Ureter (tissue), 1 donor: ENCODE measurements at places on chromosomes 2 and 18. TPM values are rescaled to one million over a fixed set of nuclear protein-coding genes. Genes with fewer than 3 reads are reported as not detected.

- DNase-seq = no peak
These were observed 142.3 kb upstream of the HAAO start for GRCh38 chr2:42934580-42935186.

DNA sequence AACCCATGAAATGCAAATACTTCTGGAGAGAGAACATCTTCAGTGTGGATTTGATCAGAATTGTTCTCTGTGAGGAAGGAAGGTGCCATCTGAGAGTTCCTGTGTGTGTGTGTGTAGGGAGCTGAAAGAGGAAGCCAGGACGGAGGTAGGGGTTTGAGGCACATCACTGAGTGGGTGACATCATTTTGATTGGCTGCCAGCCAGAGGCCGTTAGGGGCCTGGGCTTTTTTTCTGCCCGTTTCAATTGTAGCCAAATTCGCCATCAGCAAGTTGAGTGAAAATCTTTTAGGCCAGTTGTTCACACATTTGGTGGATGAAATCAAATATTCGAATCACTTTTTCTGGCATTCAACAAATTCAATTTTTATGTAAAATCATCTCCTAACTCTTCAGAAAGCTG, 48.9 kb downstream of the TSN start:
- DNase-seq = no peak

DNA sequence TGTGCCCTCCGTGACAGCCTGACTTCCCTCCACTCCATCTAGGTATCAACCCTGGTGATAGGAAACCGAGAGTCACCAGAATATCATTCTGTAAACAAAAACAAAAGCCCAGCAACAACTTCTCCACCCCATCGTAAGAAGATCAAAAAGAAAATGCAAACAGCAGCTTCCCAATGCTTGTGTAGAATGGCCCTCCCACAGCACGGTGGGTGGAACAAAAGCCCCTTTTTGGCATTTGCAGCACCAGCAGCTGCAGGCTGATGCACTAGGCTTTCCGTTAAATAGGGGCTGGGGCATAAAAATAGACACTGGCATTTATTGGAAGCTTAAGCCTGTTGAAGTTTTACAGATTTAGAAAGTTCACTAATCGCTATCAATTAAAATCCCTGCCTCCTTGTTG, 513.0 kb downstream of the GALR1 start:
- no peak for DNase-seq

DNA sequence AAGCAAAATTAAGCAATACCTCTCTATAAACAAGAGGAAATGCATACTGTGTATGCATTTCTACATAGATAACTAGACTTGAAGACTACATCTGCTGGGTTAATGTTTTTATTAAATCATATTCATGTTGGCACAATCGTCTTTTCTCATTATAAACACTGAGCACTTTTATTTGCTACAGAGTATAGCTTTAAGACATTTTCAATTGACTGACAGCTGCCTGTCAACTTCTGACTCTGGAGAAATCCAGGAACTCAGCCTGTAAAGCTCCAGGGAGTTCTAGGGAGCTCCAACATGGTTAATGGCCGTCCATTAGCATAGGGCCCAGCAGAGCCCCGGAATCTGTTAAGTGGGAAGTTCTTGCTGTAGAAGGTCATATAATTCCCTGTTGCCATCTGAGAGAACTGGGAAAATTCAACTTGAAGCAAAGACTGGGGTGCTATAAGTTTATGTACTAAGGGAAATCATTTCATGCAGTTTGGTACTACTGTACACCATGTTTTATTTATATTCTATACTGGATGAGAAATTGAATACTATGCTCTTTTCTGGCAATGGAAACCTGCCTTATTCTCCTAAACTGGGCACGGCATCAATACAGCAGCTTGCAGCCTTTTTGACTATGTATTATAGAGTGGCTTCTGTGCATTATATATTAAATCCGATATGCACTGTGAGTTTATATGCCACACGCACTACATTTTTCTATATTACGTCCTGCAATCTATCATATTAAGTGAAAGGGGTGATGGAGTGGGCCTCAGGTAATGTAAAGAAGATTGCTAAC, 243.5 kb upstream of the ZNF521 start:
- DNase-seq = no peak

DNA sequence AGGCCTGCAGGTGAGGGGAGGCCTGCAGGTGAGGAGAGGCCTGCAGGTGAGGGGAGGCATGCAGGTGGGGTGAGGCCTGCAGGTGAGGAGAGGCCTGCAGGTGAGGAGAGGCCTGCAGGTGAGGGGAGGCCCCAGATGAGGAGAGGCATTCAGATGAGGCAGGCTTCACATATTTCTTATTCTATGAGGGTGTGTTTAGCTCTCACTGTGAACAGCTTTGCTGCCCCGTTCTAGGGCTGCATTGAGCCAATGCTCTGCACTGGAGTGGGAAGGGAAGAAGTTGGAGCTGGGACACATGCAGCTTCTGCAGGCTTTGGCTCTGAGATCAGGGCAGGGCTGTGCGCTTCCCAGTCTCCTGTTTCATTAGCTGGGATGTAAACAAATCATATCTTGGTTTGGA, 19.5 kb downstream of the TPO start:
- no peak for DNase-seq

- DNase-seq = no peak
These were observed 46.8 kb upstream of the MBOAT2 start for GRCh38 chr2:9050122-9050809.

- no peak for DNase-seq
These were observed 125.8 kb downstream of the C1D start for GRCh38 chr2:67936969-67937368.

GRCh38 chr2:237393523-237393922, 20.4 kb downstream of the COL6A3 start:
- no peak for DNase-seq

DNA sequence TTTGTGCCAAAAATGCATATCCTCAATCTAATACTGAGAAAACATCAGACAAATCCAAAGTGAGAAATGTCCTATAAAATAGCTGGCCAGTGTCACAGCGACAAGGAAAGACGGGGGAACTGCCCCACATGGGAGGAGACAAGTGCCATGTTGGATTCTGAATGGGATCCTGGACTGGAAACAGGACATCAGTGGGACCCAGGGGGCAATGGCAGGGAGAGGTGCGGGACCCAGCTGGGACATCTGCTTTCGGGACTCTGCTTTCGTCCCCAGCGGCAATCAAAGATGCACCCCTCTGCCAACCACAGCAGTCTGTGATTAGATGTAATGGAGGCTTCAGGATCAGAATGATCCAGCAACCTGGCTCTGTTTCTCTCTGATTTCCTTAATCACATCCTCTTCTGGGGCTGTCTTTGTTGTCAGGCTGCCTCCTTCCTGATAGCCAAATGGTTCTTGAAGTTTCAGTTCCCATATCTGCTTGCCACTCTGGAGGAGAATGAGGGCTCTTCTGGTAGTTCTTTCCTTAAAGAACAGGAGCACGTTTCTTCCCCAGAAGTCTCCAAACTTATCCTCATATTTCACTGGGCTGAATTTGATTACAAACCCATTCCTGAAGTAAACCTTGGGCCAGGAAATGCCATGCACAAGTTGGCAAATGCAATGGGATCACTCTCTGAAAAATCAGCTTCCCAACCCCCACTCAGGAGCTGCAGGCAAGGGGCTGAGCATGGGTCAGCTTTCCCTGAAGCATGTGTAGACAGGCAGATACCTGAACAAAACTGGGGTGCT, 13.6 kb upstream of the PROC start:
- peak; percentile 29 for DNase-seq

GRCh38 chr2:223214394-223215253, 162.6 kb downstream of the KCNE4 start:
- DNase-seq = no peak

- no peak for DNase-seq
These were observed 40.0 kb upstream of the ACKR3 start for GRCh38 chr2:236529606-236530005.

DNA sequence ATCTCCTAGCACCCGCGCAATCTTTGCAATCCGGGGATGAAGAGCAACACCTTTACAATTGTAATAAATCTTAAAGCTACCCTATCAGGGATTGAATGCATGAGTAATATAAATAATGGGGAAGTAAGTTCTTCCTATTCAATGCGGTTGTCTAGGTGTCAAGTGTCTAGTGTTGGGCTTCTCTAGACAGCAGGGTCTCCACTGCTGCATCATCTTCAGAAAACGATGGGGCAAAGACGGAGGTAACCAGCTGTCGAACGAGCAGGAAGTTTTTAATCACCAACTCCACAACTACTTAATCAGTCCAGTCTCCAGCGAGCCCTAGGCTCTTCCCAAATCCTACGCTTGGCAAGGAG, 573 bp downstream of the STAM2 start:
- DNase-seq = no peak

DNA sequence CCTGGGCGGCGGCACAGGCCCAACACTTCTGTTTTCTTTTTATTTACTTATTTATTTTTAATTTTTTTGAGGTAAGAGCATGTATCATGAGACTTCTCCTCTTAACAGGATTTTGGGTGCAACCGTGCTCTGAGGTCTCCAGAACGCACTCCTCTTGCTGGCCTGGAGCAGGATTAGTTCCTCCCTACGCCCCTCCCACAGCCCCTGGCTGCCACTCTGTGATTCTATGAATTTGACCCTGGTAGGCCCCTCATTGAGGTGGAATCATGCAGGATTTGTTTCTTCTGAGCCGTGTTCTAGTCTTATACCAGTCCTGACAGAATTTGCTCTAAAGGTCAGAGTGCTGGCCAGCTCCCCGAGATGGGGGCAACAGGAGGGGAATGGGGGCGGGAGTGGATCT, 106.5 kb upstream of the HS6ST1 start:
- DNase-seq = no peak

DNA sequence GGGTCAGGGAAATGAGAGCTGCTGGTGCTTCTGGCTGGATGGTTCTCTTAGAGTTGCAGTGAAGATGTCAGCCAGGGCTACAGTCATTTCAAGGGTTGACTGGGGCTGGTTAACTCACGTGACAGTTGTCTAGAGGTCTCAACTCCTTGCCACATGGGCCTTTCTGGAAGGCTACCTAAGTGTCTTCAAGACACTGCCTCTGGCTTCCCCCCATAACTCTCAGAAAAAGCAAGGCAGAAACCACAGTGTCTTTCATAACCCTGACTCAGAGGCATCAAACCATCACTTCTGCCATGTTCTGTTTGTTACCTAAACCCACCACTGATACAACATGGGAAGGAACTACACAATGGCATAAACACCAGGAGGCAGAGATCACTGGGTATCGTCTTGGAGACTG, 828.9 kb downstream of the EPHA4 start:
- DNase-seq = no peak

DNA sequence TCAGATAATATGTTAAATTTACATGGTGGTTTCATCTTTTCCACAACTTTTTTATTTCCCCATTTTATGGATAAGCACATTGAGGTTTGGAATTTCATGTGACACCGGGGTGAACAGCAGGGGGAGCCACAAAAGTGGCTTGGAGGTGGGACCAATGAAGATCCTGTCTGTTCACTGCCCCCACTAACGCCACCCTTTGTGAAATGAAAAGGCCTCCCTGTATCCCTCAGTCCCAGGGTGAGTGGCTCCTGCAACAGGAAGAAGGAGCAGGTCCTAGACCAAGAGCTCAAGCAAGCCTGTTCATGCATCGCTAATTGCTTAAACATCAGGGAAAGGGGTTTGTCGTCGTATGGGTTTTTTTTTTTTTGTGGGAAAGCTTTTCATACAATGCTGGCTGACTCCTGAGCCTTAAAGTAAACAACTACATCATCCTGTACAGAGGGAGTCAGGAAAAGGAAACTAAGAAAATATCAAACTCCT, 267.8 kb upstream of the EPAS1 start:
- DNase-seq = no peak

- DNase-seq = no peak
These were observed 3.1 kb downstream of the RAB11FIP5 start for GRCh38 chr2:73109431-73110167.

AFF3 gene
- total RNA-seq = 25.6 TPM

NTSR2 gene
- not detected for total RNA-seq

ZBTB14 gene
- total RNA-seq = 17.2 TPM

CFC1 gene
- not detected for total RNA-seq

ARMC9 gene
- total RNA-seq = 16.0 TPM

ELP2 gene
- total RNA-seq = 111 TPM

SOCS6 gene
- total RNA-seq = 19.9 TPM

PIK3C3 gene
- total RNA-seq = 68.0 TPM

TCF23 gene
- 0.42 TPM for total RNA-seq

FN1 gene
- 125 TPM for total RNA-seq

TTN gene
- 3.9 TPM for total RNA-seq

RAB27B gene
- total RNA-seq = 42.1 TPM

GCG gene
- not detected for total RNA-seq

RAMP1 gene
- total RNA-seq = 49.0 TPM

ZC3H6 gene
- total RNA-seq = 18.9 TPM

CNRIP1 gene
- total RNA-seq = 16.2 TPM

CD8B2 gene
- 0.65 TPM for total RNA-seq
